ENCODE measurements at places on chromosomes 5 and 9.

DNA sequence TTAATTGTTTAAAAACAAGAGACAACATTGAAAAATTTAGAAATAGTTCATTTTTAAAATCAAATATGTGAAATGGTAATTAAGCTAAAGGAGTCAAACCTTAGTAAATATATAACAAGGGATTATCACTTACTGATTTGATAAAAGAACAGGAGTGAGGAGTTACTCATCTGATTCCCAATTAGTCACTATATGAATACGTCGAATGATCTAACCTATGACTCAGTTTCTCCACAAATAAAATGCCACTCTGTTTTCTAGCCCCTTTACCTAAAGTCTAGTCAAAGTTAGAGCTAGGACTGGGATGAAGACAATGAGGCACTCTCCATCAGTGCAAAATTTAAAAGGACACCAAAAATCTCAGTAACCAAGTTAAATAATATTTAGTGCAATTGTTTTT lies 70.4 kb upstream of the RASEF start:
- DNase-seq: no peak

DNA sequence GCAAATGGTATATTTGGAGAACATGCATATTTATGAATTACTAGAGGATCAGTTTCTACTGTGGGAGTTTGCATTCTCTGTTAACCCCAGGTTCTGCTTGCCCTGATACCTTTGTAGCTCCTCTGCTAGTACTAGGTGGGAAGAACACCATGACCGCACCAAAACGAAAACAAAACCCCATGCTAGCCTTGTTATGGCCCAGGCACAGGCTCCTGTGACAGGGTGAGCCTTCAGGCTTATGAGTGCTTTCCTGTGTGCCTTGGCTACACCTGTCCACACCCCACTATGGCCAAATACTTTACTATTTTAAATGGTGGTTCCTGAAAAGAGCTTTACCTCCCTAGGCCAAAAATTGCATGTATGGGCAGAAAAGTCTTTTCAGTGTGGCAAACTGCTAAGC lies 94.8 kb downstream of the PPIC start:
- DNase-seq: no peak

- no peak for DNase-seq
These were observed at the start of gene NR2F1-AS1 for GRCh38 chr5:93580927-93581445. TSS of gene NR2F1-AS1 (minus strand) at chr5:93581219.

DNA sequence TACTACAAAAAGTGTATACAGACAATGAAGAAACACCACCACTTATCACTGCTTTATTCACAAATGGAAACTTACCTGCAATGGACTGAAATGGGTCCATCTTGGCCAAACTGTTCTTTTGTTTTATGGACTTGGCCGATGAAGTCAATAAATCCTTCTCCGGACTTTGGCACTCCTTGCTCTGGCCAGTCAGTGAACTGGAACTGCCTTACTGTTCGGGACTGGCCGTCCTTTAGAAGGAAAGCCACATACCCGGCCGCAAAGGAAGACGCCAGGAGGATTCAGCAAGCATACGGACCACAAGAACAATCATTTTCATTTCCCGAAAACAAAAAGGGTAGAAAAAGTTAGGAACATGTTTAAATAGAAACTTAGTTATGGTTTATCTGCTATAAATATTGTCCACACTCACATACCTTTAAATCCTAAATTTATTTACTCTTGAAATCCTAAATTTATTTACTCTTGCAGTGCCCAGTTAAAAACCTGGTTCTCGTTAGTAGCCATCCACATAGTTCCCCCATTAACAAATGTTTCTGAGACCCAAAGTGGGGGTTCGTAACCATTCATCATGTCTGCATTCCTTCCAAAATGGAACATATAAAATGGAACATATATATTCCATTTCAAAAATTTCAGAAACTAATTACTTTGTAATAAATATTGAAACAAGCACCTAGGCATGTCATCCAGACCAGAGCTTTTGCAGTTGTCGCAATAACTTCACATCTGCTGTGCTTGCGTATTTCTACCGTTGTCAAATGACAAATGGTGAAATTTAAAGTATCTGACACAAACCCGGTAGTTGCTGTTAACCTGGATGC lies 532.1 kb upstream of the DMAC1 start:
- no peak for DNase-seq

GRCh38 chr9:20684875-20685696 lies 1.0 kb downstream of the FOCAD start:
- no peak for DNase-seq

GRCh38 chr9:114400219-114400618 lies 12.4 kb upstream of the AKNA start:
- DNase-seq: no peak

DNA sequence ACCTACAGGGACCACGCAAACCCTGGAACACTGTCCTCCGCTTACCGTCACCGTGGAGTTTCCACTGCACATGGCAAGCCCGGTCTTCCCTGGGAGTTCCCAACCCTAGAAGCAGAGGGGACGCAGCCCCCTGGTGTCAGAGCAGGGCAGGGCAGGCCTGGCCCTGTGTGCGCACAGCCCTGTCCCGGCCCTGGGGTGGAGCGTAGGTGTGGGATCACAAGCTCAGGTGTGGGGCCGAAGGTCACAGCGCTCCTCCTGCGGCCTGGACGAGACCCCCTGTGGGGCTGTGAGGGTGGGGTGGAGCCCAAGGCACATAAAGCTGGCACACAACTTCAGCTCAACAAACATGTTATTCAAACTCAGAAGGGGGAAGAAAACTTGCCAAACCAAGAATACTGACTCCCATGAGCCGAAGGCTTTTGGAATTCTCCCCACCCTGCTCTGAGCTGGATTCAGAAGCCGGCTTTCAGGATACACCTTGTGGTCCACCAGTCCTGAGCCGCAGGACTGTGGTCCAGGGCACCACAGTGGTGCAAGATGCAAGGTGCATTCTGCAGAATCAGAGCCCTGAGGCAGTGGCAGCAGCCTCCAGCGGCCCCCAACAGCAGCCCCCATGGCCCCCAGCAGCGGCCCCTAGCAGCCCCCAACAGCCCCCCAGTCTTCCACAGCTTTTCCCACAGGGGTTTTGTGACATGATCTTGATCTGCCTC lies 11.8 kb upstream of the EXOC3 start:
- no peak for DNase-seq

- no peak for DNase-seq
These were observed 3.3 kb downstream of the ACSL6 start for GRCh38 chr5:132008163-132008473.

- DNase-seq: no peak
These were observed 491.6 kb downstream of the SEMA5A start for GRCh38 chr5:9054322-9054721.

DNA sequence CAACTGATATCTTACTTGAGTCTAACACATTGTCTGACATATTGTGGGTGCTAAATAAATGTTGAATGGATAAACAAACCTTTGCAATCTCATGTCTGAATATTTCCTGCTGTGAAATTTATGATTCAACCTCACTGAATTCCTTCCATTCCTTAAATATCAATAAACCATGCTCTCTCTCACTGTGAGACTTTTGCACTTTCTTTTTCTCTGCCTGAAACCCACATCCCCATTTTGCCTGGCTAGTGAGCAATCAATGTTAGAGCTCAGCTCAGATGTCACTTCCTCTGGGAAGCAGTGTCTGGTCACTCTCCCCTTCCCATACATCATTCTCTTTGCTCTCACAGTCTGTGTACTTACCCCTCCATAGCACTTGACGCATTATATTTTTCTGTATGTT lies 383.7 kb upstream of the TRPC7 start:
- no peak for DNase-seq

DNA sequence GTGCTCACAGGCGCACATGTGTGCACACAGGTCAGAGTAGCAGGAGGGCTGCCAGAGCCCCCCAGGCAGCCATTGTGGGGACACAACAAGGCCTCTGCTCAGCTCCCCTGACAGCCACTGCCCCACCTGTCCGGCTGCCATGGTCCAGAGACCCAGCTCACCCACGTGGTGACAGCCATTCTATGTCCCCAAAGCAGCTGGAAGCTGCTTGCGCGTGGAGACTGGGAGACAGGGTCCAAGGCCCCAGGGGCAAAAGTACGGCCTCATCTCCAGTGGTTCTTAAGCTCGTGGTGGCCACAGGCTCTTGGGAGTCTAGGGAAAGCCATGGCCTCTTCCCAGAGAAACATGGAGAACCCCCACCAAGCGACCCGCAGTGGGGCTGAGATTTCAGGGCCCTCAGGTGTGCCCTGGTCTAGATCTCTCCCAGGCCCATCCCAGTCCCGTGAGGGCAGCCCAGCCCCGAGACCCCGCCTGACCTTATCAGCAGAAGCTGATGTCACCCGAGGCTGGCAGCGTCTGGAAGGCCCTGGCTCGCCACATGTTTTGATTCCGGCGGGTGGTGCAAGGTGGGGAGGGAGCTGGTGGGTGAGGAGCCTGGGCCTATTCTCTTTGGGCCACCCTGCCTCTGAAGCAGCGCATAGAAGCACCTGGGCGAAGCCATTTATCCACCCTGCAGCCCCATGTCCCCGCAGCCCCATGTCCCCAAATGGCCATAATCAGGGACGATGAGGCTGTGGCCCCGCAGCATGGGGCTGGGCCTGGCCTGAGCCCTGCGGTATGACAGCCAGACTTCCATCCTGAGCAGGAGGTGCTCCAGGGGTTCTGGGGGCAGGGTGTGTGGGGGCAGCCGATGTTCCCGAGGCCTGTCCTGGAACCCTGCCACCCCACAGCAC lies 31.7 kb downstream of the GLT6D1 start:
- DNase-seq: no peak

- DNase-seq: no peak
These were observed 32.4 kb downstream of the NNT start for GRCh38 chr5:43635374-43635773.
